ENCODE measurements at places on chromosomes 16 and 17.

DNA sequence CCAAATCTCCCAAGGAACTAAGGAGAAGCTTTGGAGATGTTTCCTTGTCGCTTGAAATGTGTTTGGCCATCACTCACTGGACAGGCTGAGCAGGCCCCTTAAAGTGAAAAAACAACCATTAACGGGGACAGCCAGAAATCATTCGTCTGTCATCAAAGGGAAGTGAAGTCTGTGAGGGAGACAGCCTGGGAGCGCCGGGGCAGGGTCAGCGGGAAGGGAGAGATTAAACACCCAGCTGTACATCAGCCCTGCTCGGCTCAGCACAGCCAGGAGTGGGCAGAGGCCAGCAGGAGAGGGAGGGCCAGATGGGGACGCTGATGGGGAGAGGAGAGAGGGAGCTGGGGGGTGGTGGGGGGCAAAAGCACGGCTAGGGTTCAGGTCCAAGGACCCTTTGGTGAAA, 105.1 kb downstream of the SDK2 start:
- no peak for DNase-seq

DNA sequence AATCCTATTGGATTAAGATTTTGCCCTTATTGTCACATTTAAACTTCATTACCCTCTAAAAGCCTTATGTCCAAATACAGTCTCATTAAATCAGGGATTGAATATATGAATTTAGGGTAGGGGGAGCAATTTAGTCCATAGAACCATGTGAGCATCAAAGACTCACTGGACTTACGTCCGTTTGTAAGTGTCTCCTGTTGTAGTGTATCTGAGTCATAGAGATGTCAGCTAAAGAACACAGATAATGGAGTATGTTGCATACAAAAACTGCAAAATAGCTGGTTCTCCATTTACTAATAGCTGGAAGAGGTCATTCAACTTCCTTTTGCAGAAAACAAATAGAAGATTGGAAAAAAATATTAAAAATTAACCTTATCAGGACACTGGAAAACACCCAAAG, 599.1 kb upstream of the SOX9 start:
- no peak for DNase-seq

DNA sequence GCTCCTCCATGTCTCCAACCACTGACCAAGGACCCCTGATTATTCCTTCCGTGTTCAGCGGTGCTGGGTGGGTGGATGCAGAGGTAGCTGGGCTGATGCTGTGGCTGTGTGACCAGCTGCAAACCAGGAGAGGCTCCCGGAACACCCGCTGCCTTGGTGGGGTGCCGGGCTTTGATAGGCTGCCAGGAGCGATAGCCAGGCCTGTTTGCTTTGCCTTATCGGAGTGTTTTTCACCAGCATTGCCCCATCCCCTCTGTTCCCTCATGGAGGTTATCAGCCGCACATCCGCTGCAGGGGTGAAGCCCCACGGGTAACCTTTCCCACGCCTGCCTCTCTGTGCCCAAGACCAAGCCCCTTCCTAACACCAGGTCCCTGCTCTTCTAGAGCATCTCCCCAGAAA, 354.3 kb downstream of the C16orf95 start:
- no peak for DNase-seq

GRCh38 chr17:44113868-44114840, 9.3 kb downstream of the HDAC5 start:
- DNase-seq, result no peak

DNA sequence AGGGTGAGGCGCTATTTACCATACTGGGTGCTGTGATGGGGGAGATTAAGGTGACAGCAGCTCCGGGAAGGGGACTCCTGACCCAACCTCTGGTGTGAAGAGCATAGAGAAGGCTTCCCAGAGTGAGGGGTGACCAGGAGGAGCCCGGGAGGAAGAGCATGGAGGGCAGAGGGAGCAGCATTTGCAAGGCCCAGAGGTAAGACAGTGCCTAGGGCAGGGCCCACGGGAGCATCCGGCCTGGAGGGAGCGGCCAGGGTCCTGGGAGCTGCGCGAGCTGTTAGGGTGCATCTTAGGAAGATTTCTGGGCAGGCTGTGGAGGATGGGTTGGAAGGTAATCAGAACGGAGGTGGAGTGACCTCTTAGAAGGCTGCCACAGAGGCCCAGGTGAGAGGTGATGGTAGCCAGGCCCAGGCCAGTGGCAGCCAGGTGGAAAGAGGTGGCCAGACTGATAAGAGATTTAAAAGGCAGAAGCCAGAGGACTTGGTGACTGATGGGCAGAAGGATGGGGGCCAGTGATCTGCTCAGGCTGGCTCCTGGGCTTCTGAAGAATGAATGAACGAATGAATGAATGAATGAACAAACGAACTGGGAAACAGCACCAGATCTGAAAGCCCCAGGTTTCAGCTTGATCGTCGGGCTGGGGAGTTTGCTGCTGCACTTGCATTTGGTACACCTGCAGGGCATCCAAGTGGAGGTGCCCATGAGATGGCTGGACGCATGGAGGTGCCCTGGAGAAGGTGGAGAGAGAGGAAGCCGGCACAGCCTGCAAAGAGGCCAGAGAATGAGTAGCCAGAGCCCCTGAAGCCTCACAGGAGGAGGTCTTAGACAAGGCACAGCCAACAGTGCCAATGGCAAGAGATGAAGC, 13.0 kb upstream of the TMEM92 start:
- DNase-seq, result no peak

- DNase-seq, result no peak
Observed at GRCh38 chr16:63447121-63447520, 1410.9 kb upstream of the CDH8 start.

GRCh38 chr16:72815348-72816318, 232.3 kb downstream of the ZFHX3 start:
- DNase-seq, result no peak

DNA sequence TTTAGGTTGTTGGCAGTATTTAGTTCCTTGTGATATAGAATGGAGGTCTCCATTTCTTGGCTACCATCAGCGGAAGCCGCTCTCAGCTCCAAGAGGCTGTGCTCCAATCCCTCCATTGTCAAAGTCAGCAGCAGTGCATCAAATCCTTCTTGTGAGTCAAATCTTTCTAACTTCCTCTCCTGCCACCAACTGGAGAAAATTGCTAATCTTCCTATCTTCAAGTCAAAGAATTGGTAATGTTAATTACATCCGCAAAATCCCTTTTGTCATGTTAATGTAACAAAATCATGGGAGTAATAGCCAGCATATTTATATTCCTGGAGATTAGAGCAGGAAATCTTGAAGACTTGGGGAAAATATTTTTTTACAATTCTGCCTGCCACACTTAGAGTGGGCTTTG, 436.4 kb upstream of the DYNLRB2 start:
- DNase-seq, result no peak

GRCh38 chr16:88917146-88917914, 50.9 kb upstream of the PABPN1L start:
- no peak for DNase-seq

DNA sequence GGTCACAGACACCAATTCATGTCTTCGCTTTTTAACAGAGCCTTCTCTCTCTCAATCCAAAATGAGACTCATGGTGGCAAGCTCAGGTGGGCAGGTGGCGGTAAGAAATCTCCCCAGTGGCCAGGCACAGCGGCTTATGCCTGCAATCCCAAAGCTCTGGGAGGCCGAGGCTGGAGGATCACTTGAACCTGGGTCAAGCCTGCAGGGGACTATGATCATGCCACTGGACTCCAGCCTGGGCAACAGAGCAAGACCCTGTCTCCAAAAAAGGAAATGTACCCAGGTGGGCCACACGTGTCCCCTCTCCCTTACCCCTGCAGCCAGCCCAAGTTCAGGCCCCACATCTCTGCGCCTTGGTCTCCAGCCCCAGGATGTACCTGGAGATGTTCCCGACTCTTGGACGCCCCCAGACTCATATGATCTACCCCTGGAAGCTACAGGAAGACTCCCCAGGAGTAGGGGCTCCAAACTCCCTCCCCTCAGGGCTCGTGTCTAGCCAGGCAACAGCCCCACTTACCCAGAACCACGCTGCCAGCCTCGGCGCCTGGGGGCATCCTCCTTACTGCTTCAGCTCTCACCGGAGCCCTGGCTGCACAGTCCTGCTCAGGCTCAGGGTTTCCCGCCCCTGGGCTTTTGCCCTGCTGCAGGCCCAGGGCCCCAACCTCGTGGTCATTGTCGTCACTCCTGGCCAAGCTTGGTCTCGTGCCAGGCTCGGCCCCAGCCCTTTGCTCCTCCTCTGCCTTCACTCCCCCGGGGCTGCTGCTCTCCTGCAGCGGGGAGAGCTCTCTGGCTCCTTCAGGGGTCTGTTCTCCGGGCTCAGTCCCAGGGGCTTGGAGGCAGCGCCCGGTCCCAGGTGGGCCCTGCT, 16.2 kb downstream of the MYLK3 start:
- DNase-seq, result no peak

- DNase-seq, result no peak
Observed at GRCh38 chr17:76996741-76997694, 128.8 kb downstream of the MGAT5B start.

GRCh38 chr17:3020381-3020780, 43.0 kb downstream of the OR1D5 start:
- no peak for DNase-seq

DNA sequence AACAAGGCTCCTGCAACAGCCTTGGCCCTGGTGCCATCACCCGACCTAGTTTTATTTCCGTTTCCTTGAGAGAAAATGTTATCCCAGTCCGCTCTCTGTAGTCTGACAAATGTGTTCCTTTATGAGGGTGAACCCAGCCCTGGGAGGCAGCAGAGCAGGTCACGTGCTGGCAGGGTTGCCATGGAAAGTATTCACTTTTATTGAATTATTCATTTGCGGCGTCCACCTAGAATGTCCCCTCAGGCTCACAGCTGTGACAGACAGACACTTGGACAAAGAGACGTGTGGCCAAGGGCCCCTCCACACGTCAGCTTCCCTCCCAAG, 90.0 kb downstream of the WSCD1 start:
- no peak for DNase-seq

GRCh38 chr16:24853830-24854229, 8.1 kb downstream of the SLC5A11 start:
- DNase-seq, result no peak

DNA sequence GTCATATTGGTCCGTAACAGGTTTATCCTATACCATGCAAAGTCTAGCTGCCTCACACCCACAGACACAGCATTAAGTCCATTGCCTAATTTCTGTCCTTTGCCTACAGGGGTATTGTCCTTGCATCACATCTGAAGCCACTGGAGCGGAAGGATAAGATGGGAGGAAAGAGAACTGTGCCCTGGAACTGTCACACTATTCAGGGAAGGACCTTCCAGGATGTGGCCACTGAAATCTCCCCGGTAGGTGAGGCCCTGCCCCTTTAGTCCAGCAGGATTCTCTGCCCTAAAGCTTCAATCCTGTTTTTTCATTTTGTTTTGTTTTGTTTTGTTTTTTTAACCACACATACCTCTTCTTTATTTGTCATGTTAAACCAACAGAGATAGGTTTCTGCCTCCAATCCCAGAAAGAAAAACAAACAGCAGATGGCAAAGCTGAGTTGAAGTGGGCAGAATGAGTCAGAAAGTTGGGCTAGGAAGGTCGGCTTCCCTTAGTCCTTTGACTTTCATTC, 2.2 kb upstream of the EFTUD2 start:
- DNase-seq, result no peak

- DNase-seq, result no peak
Observed at GRCh38 chr17:81984773-81985410, 7.5 kb downstream of the ASPSCR1 start.

GRCh38 chr17:71970312-71970711, 150.5 kb upstream of the SOX9 start:
- DNase-seq, result no peak

GRCh38 chr16:80387318-80387921, 153.4 kb upstream of the DYNLRB2 start:
- no peak for DNase-seq

GRCh38 chr17:46777943-46778915, 40.3 kb downstream of the WNT3 start:
- DNase-seq, result no peak

DNA sequence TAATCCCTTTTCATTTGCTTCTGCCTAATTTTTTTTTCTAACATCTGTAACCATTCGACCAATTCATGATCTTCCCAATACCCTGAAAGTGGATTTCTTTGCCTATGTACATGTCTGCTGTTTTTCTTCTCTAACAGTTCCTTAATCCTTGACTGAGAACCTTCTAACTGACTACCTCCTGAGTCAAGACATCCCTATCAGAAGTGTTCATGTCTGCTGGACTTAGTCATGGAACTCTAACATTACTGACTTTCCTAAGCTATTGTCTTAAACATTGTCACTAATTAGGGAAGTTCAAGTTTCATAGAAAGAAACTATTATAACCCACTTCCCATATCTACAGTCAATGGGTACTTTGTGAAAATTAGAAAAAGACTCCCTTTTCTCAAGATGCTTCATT, 52.4 kb upstream of the IRX5 start:
- DNase-seq, result no peak

- no peak for DNase-seq
Observed at GRCh38 chr16:86396901-86397311, 113.4 kb upstream of the FOXF1 start.
